ENCODE measurements at places on chromosomes 12 and 14.

DNA sequence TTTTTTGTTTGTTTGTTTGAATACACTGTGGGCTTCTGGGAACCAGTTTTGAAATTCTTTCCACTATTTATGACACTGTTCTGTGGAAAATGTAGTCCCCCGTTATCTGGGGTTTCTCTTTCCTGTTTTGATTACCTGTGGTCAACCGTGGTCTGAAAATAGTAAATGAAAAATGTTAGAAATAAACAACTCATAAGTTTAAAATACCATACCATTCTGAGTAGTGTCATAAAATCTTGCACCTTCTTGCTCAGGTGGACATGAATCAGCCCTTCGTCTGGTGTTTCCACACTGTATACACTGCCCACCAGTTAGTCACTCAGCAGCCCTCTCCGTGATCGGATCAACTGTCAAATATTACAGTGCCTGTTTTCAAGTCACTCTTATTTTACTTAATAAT, 5.1 kb upstream of the PAPOLA start:
- no peak for DNase-seq

DNA sequence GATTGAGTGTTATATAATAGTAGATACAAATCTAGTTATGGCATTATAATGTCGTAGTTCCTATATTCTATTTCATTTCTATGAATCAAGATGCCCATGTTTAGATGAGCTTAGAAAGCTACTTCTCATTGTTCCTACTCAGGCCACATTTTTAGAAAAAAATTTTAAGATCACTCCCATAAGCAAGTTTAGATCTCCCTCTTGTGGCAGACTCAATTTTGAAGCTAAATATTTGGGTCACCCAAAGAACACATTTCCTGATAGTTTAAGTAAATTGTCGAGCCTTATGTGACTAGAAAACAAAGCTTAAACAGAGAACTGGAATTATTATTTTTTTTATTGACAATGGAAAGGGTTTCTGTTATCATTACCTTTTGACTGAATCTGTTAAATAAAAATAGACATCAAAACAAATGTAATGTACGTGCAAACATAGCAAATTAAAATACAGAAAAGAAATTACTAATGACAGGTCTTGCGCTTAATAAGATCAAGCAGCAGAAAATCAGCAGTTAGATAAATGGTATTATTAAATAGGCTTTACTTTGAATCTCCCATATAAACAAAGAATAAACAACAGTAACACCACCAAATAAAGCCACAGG, 180.2 kb downstream of the ACSS3 start:
- no peak for DNase-seq

GRCh38 chr14:89455412-89455811, 38.4 kb upstream of the FOXN3 start:
- no peak for DNase-seq

GRCh38 chr12:99039367-99040120, 394.5 kb downstream of the APAF1 start:
- no peak for DNase-seq

GRCh38 chr12:57126561-57126960, 1.7 kb upstream of the LRP1 start:
- DNase-seq, result no peak

GRCh38 chr12:120199595-120200306, 1.2 kb downstream of the RPLP0 start:
- no peak for DNase-seq

DNA sequence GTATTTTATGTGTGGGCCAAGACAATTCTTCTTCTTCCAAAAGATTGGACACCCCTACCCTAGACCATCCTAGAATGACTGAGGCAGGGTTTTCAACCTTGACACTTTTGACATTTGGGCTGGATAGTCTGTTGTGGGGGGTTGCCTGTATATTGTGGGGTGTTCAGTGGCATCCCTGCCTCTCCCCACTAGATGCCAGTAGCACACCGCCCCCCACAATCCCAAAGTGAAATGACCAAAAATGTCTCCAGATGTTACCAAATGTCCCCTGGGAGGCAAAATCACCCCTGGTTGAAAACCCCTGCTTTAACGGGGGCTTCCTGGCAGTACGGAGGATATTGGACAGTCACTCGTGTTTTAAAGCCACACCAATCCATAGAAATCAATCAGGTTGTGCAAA, 219.6 kb downstream of the PHETA1 start:
- DNase-seq, result no peak

GRCh38 chr12:102951841-102952240, 5.6 kb upstream of the ASCL1 start:
- DNase-seq, result no peak

DNA sequence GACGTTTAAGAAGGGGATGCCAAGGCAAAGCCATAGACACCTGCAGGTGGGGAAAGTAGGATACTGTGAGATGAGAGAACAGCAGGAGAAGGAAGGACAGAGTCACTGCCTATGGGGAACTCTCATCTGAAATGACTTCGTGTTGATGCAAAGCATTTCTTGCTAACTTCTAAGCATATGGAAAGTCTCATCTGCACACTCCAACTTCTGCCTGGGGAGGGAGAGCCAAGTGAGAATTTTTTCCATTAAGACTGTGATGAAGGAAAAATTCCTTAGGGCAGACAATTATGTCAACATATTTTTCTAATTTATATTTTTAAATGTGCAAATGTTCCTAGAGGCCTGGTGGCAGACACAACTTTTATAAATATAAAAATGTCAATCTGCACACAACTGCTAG, 115.3 kb downstream of the IPO8 start:
- DNase-seq, result no peak

GRCh38 chr12:116324654-116325335, 47.3 kb upstream of the MED13L start:
- DNase-seq, result no peak

- no peak for DNase-seq
Measured at GRCh38 chr12:49051373-49051764, 9.2 kb downstream of the KMT2D start.

DNA sequence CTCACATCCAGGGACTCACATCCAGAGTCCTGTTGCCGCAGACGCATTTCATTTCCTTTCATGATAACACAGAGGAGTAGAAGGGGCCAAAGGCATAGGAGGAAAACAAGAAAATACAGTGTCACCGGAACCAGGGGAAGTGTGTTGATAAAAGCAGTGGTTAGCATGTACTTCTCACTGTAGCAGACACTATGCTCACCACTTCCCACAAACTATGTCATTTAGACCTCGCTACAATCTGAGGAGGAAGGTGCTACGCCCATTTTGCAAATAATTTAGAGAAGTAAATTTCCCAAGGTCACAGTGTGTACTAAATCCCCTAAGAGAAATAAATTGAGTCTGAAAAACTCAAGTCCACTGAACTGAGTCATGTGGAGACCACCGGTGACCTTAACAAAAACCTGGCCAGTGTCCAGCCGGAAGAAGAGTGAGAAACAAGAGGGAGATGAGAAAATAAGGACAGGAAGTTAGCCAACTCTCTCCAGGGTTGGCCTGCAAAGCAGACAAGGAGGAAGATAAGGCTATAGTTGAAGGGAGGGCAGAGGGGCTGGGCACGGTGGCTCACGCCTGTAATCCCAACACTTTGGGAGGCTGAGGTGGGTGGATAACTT, 25.8 kb upstream of the TMCC3 start:
- no peak for DNase-seq

GRCh38 chr12:32939801-32940200, 43.2 kb upstream of the PKP2 start:
- no peak for DNase-seq

DNA sequence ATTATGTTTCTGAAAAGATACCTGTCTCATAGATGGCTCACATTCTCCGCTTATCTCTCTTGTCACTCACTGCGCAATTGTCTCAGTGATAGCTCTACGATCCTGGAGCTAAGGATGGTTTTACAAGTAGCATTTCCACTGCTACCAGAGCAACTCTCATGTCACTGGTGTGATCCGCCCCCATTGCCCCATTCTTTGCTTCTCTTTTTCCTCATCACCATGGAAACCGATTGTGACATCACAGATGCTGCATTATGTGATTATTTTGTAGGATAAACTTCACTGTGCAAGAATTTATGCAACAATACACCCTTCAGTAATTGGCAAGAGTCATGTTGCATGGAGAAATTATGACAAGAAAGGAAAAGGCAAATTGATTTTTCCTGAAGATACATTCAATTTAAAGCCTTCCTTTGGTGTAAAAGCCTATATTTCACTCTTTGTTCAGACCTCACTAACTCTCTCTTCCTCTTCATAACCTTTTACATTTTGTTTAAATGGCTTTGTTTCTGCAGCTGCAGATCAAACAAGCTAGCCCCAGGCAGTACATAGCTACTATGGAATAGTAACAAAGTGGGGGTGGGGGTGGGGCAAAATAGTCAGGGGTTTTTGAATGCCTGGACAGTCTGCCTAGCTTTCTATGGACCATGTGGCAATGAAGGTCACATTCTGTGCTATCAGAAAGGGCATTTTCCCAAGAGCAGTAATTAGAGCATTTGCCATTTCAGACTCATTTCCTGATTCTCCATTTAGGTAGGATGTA, 539.8 kb downstream of the NRXN3 start:
- no peak for DNase-seq

DNA sequence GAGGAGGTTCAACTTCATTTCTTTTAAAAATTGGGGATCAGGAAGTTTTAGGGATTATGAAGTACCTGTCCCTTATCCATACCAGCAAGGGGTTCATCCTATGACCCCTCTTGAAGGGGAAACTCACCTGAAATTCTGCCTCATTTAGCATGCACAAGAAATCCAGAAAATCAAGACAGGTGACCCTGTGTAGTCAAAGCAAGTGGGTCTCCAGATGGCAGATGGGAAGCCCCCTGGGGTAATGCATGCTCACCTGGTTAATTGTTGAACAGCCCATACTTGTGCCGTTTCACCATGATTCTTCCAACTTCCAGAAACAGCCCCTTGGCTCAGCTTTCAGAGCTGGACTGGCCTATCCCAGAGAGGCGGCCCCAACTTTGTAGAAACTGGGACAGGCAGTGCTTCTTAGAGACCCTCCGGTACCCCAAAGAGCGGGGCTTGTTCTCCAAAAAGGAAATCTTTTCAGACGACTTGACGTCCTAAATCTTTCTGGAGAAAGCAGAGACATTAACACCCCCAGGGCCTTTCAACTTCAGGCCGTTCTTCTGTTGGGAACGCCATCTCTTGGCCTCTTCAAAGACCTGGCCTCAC, 66.3 kb upstream of the ESRRB start:
- DNase-seq, result no peak

DNA sequence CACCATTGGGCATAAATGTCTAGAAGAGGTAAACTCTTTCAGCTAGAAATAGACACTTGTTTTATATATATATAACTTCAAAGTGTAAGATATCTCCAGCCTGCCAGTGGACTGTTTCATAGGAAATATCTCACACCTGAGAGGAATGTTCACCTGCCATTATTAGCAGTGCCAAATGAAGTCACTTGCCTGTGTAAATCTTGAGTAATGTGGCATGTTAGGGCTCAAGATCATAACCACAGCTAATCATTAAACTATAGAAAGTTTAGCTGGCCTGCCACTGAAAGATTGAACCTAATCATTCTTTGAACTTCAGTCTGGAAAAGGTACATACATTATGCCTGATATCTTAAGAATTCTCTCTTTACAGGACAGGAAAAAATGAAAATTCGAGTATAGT, 25.5 kb upstream of the KCNJ8 start:
- DNase-seq, result no peak

DNA sequence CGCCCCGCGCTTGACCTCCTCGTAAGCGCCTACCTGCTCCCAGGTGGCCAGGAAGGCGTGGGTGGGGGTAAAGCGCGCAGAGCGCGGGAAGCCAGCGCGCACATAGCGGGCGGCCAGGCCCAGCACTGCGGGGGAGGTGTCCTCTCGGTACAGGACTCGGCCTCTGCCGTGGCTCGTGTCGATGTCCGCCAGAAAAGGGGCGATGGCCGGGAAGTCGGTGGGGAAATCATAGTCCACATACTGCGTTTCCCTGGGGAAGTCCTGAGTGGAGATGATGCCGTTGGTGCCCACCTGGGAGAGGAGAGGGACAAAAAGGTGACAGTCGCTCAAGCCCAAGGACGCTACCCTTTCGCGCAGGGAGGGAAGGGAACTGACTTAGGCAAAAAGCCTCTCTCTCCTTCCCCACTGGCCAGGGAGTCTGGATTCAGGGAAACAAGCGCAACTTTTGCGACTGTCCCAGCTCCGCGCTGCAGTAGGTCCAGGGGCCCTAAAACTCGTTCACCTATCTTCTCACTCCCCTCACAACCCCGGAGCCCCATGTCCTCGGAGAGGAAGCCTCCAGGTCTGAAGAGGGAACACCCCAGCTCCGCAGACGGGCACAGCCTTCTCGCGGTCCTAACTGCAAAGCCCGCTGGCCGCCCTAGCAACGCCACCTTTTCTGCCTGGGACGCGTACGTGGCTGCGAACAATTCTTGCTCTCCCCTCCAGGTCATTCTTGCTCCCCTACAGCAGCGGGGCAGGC, 815 bp downstream of the NID2 start:
- DNase-seq, result no peak

- DNase-seq, result no peak
Measured at GRCh38 chr12:100123316-100124095, 19.2 kb downstream of the BLTP3B start.

GRCh38 chr12:25982416-25982815, 23.9 kb downstream of the RASSF8 start:
- DNase-seq, result no peak

DNA sequence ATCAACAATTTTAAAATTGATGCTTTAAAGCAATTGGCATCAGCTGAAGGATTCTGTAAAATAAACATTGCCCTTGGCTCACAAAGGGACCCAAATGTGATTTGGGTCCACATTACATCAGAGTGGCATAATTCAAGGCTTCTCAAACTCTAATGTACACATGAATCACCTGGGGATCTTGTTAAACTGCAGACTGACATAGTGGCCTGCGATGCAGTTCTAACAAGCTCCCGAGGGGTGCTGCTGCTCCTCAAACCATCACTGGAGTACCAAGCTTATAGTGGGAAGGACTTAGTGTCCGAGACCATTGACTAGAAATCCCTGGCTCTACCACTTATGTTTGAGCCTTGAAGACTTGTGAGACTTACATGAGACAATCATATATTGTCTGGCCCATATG, 31.8 kb upstream of the DNM1L start:
- DNase-seq, result no peak

- no peak for DNase-seq
Measured at GRCh38 chr14:53458368-53458814, 305.3 kb upstream of the DDHD1 start.

DNA sequence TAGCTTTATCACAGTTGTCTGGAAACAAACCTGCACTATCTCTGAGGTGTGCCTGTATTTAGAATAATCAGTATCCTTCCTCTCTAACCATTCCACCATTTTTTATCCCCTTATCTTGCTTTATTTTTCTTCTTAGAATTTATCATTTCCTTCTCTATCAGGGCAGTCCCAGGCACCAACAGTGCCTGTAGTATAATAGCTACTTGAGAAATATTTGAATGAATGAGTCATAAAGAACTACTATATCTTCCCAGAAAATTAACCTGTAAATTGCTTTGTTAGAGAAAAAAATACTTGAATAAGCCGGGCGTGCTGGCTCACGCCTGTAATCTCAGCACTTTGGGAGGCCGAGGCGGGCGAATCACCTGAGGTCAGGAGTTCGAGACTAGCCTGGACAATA, 21.2 kb upstream of the FOXJ2 start:
- DNase-seq, result no peak

DNA sequence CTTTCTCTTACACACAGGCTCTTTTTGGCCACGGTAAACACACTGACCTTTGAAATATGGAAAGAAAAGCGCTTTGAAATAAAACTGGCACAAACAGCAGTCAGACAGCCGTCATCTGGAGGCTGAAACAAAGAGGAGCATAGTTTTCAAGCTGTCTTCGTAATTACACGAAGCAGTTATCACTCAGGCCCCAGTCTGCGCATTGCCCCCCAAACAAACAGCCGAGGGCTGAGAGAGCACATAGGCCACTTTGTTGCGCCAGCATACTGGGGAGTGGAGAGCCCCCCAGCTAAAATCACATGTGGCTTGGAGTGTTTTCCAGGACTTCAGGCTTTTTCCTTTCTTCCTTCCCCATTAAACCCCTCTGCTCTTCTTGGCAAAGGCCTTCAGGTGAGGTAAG, 142.9 kb upstream of the BTG1 start:
- DNase-seq, result no peak

Data from NCI-H187 treated with DMSO at 0.1 percent for 48 hours (cell line).